Activated T-cell treated with anti-CD3 and anti-CD28 coated beads, Interleukin-2, amount 50 U/mL, for 24 hours (primary cell): ENCODE measurements at places on chromosomes 12 and 14.

DNA sequence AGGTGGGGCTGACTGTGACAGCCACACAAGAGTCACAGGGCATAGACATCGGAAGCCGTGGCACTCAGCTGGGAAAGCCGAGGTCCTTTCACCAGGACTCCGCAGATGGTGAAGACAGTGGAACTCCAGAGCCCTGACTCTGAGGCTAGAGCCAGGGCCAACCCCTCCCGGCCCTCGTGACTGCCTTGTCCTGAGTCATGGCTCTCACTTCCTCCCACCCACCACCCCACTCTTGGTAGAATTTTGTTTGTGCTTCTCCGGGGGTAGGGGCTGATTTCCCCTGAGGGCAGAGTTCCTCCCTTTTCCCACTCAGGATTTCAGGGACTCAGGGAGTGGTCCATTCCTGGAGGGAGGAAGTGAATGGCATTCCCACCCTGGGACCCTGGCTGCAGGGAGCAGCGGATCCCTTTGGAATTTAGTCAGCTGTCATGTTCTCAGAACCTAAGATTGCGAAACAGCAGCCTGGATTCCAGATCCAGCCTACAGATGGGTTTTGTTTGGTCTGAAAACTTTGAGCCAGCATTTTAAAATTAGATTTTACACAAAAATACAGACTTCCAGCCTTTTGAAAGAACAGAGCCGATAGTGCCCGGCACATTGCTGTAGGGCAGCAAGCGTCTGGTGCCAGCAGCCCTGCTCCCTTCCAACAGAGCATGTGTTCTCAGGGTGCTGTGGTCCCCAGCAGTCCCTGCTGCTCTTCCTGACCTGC, 50.7 kb downstream of the TPCN1 start:
- no peak for DNase-seq

DNA sequence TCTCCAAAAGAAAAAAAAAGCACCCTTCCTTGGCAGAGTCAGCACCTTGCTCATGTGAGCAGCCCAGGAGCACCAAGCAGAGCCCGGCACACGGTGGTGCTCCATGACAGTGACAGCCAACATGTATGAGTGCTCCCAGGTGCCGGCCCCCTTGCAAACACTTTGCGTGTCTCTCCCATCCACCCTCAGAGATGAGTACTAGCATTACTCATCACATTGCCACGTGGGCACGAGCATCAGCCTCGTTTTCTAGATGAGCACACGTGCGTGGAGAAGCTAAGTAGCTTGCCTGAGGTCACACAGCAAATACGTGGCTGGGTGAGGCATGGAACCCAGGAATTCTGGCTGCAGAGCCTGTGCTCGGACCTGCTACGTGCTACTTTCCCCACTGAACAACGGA, 177.9 kb upstream of the PRMT8 start:
- no peak for DNase-seq

GRCh38 chr12:43292699-43293098, 259.3 kb downstream of the ADAMTS20 start:
- DNase-seq, result no peak

GRCh38 chr12:126506426-126507182, 1441.4 kb downstream of the AACS start:
- DNase-seq, result no peak

DNA sequence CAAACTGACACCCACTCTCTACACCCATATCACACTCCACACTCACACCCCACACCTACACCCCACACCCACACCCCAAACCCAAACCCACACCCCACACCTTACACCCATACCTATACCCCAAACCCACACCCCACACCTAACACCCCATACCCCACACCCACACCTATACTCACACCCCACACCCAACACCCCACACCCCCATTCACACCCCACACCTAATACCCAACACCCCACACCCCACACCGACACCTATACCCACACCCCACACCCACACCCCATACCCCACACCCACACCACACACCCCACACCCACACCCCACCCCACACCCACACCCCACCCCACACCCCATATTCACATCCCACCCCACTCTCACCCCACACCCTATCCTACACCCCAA, 38.5 kb downstream of the TMEM120B start:
- no peak for DNase-seq

DNA sequence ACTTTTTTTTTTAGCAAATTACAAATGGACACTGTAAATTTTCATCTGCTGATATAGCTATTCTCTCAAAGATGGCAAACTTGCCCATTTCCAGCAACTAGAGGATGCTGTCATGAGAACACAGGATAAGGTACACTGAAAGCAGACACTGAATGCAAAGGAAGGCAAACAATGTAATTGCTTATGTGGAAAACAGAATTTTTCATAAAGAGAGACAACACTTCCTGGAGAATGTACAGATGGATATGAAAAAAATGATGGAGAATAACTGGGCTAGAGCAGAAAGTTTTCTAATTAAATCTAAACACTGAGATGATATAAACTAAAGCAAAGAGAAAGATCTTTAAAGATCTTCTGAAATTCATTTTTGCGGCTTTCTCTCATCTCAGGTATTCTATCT, 581 bp downstream of the CD69 start:
- no peak for DNase-seq

GRCh38 chr14:93132472-93133065, 16.8 kb upstream of the ITPK1 start:
- no peak for DNase-seq

DNA sequence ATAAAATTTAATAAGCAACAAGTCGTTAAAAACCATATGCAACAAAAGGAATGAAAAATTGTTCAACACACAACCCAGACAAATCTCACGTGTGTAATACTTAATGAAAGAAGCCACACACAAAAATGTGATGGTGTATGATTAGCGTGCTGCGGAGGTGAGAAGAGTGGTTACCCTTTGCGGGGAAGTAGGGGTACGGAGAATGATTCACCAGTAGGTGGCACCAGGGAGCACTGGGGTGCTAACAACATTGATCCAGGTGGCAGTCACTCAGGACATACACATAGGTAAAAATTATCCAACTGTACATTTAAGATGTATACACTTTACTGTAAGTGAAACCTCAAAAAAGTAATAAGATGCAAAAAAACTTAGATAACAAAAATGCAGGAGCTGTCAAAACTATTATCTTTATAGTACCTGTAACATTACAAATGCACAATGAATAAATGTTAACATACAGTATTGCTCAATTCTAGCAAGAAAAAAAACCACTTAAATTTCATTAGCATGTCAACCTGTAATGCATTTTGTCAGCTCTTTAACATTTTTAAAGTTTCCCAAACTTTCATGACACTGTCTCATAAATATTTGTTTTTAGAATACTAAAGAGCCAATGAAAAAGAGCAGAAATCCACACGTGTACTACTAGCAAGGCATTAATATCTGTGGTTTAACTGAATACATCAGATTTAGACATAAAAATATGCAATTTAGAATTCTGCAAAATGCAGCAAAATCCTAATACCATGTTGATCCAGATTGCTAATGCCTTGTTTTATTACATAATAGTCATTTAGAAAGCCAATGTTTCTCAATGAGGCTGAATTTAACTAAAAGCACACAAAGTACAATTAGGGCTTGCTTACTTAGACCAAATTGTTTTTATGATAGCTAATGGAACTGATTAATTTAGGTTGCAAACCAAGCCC, 46.7 kb downstream of the TMCC3 start:
- peak; percentile 59 for DNase-seq

DNA sequence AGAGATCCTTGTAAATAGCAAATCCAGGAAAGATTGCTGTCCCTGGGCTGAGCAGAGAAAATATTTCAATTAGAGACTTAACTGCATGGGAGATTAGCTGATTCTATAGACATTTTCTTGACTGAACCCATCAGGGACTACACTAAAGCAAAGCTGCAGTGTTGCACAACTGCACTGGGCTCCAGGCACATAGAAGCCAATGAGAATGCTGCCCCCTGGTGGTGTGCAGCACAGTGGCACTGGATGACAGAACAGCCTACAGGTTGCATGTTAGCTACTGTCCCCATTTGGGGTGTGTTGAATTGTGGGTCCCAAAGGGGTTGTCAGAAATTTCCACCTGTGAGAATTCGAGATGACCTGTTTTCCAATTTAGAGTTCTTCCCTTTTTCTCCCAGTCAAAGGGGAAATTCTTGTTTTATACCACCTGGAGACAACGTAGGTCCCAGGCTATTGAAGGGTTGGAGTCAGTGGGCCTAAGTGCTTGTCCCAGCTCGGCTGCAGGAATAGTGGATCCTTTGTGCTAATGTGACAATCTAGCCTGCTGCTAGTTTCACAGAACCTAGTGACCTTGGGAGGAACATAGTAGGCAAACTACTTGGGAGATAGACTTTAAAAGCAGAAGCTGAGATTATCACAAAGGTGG, 114.7 kb downstream of the SLC8A3 start:
- DNase-seq, result peak; percentile 60

- no peak for DNase-seq
Observed at GRCh38 chr12:98691351-98691750, 46.3 kb downstream of the APAF1 start.

- DNase-seq, result no peak
Observed at GRCh38 chr14:69149461-69150244, 3.3 kb downstream of the DCAF5 start.

- no peak for DNase-seq
Observed at GRCh38 chr12:70543444-70543843, 93.8 kb downstream of the PTPRB start.

GRCh38 chr12:112381406-112381882, 787 bp downstream of the HECTD4 start:
- DNase-seq, result no peak

DNA sequence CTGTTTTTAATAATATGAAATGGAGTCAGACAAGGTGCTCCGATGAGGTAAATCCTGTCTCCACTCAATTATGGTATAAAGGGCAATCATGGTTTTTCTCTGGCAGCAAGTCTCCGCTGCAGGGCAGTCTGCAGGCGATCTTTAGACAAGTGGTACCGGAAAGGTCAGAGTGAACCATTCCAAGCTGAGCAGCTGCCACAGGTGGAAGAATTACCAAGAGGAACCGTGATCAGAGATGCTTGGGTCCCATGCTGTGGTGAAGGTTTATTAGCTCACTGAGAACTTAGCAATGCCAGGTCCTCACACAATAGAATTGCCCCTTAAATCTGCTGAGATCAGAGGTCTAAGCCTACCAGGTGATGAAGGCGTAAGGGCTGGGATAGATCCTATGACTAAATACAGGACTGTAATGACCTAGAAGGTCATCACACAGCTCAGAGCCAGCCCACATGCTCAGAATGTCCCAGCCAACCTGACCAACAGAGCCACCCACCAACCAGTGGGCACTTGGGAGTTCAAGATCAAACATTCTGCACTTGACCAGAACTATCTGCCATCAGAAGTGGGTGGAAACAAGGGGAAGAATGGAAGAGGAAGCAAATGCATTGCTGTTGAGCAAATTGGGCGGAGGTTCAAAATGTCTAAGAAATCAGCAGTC, 175.2 kb upstream of the BCL2L14 start:
- no peak for DNase-seq

DNA sequence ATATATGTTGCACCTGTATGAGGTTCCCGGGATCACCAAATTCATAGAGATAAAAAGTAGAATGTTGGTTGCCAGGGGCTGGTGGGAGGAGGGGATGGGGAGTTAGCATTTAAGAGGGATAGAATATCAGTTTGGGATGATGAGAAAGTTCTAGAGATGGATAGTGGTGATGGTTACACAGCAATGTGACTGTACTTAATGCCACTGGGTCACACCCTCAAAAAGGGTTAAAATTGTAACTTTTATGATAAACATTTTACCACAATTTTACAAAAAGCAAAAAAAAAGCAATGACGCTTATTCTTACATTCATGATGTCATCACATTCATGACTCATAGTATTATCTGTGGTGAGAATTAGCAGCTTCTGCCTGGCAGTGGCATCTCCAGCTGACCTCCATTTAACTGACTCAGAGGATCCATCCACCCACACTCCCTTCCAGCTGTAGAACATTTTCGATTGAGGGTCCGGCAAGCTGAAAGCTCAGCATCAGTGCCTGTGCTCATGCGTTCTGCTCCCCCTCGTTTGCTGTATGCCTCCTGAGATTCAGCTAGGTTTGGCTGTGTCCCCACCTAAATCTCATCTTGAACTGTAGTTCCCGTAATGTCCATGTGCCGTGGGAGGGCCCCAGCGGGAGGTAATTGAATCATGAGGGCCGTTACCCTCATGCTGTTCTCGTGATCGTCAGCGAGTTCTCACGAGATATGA, 64.8 kb upstream of the TMEM260 start:
- DNase-seq, result peak; percentile 31

- no peak for DNase-seq
Observed at GRCh38 chr14:24705840-24706239, 71.8 kb upstream of the GZMB start.

DNA sequence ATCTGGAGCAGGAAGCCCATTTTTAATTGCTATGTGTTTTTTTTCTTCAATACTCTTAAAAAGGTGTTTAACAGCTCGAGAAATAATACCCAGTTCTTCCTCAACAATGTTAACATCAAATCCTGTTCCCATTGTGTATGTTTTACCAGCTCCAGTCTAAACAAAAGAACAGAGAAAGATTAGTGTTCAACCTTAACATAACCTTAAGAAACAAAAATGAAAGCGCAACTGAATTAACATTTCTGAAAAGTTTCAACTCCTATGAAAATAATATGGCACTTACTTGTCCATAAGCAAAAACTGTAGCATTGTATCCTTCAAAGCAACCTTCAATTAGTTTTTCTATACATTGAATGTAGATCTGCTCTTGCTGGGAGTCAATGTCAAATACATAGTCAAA, 73.2 kb downstream of the KIF21A start:
- DNase-seq, result no peak
